ENCODE measurements at places on chromosomes 6 and 20.

DNA sequence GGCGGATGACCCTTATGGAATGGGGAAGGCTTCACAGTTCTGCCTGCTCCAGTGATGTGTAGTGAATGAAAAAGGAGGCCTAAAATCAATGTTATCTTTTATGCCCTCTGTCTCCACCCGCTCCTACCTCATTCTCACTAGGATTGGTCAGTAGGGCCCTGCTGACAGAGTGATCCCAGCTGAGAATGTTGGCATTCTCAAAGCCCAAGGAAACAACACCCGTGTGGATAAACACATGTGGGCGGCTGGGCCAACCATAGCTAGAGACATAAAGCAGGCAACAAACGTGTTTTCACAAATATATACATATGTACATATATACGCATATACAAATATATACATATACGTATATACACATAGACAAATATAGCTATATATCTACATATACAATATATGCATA lies 4.5 kb downstream of the RIPK1 start:
- DNase-seq: no peak

GRCh38 chr6:98416027-98416426 lies 418.3 kb upstream of the POU3F2 start:
- DNase-seq: no peak

- DNase-seq: no peak
These were observed 8.6 kb downstream of the CEP57L1 start for GRCh38 chr6:109103942-109104341.

DNA sequence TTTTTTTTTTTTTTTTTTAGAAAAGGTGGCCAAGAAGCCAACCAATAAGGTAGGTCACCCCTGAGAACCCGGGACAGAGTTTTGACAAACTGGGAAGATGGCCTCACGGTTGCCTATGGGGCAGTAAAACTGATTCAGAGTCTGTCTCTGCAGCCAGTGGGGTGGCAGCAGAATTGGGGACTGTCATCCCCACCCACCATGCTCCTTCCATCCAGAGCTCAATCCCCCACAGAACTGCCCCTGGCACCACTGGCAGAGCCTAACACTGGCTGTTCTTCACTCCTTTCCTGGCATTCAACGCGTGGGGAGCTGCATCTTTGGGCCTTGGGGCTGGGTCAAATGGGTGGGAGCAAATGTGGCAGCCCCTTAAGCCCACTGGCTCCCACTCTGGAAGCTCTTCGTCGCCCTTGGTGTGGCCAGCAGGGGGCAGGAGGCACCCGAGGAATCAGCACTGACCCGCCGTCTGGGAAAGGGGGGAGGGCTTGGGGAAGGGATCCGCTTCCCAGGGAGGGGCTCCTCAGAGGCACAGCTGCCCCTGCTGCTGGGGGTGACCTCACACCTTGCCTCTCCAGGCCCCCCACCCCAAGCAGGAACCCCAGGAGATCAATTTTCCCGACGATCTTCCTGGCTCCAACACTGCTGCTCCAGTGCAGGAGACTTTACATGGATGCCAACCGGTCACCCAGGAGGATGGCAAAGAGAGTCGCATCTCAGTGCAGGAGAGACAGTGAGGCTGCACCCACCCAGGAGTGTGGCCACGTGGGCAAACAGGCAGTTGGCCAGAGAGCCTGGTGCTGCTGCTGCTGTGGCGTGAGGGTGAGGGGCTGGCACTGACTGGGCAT lies 10.4 kb downstream of the CD40 start:
- no peak for DNase-seq

DNA sequence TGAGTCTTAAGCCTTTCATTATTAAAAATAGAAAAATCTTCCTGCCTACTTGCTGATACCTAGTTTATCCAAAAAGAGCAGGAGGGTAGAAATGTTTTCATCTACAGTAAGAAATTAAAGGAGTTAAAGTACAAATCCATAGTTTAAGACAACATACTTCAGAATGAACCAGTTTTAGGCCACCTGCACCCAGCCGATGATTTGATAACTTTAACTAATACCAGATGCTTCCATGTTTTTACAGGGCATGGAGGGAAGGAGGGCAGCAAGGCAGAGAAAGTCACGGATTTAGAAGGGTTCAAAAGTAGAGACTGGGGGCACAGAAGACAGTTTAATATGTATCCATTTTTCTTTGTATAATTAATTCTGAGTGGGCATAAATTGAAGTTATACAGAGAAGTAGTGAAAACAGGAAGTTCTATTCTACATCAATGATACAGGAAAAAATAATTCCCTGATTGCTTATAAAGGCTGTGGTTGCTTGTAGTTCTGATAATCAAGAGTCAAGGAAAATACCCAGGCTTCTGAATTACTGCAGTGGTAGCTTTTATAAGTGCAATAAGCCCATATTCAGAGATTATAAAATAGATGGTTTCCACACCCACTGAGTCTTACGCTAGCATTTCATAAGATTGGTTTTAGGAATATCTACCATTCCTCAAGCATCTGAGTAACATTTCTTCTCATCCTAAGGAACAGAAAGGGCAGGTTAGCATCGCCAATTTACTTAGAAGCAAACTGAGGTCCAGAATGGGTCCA lies 72.0 kb downstream of the GMDS start:
- DNase-seq: no peak

- DNase-seq: no peak
These were observed 32.6 kb upstream of the AHI1 start for GRCh38 chr6:135530113-135530512.

- peak; percentile 44 for DNase-seq
These were observed 535.2 kb upstream of the ID4 start for GRCh38 chr6:19301980-19302379.

GRCh38 chr6:105825210-105825609 lies 260.9 kb upstream of the PRDM1 start:
- no peak for DNase-seq

DNA sequence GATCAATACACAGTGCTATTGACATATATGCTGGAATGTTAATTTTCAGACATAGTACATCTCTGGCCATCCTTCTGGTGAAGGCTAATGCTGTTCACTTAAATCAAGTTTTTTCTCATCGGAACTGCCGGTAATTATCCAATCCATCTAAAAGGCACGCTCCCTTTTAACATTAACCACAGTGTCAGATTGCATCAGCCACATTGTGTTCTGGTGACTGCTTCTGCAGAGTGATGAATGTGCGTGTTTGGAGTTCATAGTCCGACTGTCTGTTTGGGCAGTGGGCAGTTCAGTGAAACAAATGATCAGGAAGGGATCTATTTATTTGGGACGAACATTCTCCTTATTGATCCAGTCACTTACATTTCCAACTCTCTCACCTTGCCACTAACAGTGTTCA lies 49.5 kb downstream of the SOBP start:
- peak; percentile 10 for DNase-seq

DNA sequence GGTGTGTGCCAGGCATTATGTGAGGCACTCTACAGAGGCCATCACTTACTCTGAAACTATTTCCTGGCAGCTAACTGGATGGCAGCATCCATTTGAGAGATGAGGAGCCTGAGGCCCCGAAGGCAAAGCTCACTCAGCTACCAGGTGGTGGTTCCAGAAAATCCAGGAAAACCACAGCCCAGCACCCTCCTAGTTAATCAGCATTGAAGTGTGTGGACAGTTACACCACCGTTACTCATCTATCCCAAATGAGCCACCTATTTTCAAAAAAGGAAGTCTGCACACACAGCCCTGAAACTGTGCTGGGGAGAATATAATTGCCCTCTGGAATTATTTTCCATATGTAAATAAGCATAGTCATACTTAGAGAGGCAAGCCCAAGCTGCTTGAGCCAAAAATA lies 67.4 kb downstream of the CNBD2 start:
- no peak for DNase-seq

GRCh38 chr6:53540129-53540692 lies 4.7 kb downstream of the GCLC start:
- DNase-seq: no peak

DNA sequence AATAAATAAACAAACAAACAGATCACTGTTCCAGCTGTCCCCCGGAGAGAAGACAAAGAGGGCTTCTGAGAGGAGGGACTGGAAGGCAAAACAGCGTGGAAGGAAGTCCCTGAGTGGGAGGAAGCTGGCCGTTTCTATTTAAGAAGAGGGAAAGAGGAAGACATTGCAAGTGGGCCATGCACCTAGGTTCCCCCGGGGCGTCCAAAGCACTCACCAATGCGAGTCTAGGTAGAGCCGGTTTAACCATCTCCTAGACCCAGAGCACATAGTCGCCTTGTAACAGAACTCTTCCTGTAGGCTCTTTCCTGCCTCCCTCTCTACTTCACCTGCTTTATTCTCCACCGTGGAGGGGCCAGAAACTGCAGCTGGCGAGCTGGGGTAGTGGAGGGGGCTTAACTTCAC lies 158.4 kb downstream of the ZDHHC14 start:
- no peak for DNase-seq

DNA sequence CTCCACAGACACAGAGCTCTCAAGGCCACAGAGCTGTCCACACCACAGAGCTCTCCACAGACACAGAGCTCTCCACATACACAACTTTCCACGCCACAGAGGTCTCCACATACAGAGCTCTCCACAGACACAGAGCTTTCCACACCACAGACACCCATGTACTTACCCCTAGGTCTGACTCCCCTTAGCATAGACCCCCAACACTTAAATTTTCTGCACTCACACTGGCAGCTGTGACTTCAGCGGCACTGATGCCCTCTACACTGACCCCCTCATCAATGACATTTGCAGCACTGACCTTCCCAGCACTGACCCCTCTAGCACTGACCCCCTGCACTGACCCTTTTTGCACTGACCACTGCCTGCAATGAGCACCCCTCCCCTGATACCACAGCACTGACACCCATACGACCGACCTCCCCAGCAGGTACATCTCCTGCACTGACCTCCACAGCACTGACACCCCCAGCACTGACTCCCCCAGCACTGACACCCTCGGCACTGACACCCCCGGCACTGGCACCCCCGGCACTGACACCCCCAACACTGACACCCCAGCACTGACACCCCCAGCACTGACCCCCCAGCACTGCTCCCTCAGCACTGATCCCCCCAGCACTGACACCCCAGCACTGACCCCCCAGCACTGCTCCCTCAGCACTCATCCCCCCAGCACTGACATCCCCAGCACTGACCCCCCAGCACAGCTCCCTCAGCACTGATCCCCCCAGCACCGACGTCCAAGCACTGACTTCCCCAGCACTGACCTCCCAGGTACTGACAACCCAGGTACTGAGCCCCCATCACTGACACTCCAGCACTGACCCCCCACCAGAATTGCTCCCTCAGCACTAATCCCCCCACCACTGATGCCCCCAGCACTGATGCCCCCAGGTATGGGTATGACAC lies 56.5 kb downstream of the ERMARD start:
- DNase-seq: no peak

- DNase-seq: no peak
These were observed 8.1 kb upstream of the FUT9 start for GRCh38 chr6:96007663-96008062.

DNA sequence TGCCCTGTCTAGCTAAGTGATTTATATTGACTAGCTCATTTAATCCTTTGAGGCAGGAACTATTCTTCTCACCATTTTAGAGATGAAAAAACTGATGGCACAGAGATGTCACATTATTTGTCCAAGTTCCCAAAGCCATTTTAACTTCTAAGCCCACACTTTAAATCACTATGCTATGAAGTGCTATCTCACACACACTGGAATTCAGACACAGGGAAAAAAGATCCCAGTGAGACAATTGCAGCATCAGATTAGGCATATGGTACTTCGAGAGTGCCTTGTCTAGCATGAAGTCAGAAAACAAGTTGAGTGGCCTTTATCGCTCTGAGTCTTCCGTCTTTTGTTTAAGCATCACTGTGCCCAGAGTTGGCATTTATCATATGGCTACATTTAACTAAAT lies 54.1 kb upstream of the PDE7B start:
- no peak for DNase-seq

DNA sequence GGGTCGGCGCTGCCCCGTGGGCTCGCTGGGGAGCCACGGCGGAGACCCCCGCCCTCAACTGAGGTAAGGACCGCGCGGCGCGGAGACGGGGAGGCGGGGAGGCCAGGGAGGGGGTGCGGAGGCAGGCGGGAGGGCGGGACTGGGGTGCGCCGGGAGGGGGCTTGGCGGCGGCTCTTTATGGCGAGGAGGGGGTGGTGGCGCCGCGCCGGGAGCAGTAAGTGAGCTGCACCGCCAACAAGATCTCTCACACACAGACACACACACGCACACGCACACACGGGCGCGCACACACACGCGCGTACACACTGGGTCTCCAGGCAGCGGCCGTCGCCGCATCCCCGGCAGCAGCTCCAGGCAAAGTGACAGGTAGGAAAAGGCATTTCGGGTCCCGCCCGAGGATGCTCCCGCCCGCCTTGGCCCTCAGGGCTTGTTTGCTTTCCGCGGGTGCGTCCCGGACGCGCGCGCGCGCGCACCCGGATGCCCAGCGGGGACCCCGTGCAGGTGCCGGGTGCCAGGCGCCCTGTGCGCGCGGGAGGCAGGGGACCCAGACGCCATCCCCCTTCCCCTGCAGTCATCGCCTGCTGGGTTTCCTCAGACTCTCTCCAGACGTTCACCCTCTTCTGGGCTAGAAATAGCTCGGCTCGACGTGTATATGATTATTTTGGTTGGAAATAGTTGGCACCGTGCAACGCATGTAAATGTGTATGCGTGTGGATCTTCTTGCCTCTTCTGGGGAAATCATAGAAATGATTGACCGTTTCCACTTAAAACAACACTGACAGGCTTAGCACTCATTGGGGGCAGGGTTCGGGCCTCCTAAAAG lies at the start of gene PLCB4:
TSS of gene PLCB4 (plus strand) at position 247 of the 823 bp plus-strand sequence. CDS start 238,728 bp downstream, outside the sequence.
- no peak for DNase-seq

GRCh38 chr6:46370622-46371021 lies 120.6 kb downstream of the RCAN2 start:
- no peak for DNase-seq

- DNase-seq: no peak
These were observed 362 bp downstream of the DUSP22 start for GRCh38 chr6:292506-293192.

GRCh38 chr6:89834884-89835792 lies 5.5 kb downstream of the CASP8AP2 start:
- DNase-seq: no peak

DNA sequence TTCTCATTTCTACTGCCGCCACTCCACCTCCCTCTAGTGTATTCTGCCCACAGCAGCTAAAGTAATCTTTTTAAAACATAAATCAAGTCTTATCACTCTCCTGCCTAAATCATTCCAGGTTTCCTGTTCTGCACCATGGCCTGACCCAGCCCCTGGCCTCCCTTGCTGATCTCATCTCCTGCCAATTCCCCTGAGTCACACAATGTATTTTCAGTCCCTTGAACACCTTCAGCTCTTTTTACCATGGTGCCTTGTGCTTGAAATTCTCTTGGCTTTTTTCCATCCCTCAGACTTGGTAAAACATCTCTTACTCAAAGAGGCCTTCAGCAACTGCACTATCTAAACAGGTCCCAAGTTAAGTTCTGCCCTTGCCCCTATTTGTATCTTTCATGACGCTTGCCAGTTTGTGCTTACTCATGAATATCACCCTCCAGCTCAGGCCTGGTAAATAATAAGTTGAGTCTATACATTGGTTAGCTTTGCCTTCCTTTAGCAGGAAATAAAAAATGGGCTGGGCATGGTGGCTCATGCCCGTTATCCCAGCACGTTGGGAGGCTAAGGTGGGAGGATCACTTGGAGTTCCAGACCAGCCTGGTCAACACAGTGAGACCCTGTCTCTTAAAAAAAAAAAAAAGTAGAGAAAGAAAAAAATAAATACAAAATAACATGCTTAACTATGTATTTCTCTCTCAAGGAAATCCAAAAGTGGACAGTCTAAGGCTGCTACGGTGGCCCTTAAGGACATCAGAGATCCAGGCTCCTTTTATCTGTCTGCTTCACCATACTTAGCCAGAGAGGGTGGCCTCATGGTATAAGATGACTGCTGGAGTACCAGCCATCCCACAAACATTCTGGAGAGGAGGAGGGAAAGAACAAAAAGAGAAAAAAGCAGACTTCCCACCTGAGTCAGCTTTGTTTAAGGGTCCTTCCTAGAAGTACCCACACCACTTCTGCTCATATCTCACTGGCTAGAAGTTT lies 62.2 kb downstream of the ARFGEF2 start:
- peak; percentile 74 for DNase-seq
